Activated naive CD8-positive, alpha-beta T cell treated with anti-CD3 and anti-CD28 coated beads, Interleukin-2, amount 50 U/mL, for 24 hours (primary cell): ENCODE measurements at places on chromosomes 5 and 9.

DNA sequence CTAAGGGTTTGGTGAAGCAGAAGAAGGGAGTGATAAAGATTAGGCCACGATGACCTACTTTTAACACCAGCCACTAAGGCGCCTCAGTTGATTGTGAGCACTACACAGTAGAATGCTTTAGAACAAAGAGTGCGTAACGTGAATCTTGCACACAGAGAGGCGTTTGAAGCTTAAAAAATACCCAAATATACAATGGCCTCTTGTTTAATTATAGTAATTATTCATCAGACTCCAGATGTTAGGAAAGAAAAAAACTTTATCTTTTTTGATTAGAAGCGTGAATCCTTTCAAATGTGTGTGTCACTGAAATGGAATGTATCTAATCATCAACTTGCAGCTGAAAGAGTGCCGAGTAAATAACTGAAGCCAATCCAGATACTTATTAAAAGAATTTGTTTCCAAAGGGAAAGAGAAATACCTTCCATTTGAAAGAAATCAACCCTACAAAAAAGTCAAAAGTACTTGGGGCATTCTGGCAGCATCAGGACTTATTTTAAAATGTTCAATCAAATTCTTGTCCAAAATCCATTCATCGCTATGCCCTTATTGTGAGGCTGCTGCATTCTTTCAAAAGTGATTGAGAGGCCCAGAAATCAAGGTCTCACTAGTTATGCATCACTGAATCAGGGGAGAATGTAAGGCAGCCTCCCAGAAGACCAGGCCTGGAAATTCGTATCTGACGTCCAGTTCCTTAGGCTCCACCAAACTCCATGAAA lies 337.5 kb downstream of the ZNF608 start:
- DNase-seq: no peak

GRCh38 chr5:104599726-104600125 lies 1037.1 kb upstream of the NUDT12 start:
- no peak for DNase-seq

DNA sequence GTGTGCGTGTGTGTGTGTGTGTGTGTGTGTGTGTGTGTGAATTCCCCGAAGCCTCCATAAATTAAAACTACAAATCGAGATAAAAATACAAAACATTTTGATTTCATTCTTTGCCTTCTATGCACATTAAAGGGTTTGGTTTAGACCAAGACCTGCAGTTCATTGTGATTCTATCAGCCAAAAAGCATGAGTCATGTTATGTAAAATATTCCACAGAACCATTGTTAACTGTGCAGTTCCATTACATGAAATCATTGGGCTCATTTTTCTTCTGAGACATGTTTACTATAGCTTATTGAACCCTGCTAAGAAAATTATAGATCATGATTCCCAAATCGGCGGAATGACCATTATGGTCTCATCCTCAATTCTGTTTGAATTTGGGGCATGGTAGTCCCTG lies 11.7 kb downstream of the CAVIN4 start:
- DNase-seq: no peak

DNA sequence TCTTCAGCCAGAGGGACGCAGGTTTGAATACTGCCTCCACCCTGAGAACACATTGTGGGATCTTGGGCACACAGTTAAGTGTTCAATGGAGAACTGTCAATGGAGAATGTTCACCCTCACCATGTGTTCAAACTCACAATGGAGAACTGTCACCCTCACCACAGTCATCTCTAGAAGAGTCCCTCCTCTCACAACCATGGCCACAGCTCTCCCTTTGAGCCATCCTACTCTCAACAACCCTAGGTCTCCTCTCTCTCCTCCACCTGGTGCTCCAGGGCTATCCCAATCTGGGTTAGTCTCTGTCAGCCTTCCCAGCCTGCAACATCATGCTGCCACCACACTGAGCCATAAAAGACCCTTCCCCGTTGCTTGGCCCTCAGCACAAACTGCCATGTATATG lies 36.3 kb upstream of the HAND1 start:
- DNase-seq: no peak

DNA sequence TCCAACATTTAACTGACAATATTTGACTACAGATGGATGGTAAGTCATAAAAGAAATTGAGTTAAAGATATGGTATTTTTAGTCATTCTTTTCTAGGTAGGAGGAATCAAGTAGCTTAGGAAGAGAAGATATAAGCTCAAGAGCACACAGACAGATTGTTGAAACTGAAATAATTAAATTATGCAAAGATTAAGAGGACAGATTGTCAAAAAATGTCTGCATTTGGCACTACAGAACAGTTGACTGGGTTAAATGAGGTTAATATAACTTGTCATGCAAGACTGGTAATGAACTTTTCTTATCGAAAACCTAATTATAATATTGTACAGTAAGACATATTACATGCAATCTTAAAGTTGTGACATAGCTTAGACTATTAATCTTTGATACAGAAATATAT lies 36.3 kb upstream of the TRPM3 start:
- DNase-seq: no peak

DNA sequence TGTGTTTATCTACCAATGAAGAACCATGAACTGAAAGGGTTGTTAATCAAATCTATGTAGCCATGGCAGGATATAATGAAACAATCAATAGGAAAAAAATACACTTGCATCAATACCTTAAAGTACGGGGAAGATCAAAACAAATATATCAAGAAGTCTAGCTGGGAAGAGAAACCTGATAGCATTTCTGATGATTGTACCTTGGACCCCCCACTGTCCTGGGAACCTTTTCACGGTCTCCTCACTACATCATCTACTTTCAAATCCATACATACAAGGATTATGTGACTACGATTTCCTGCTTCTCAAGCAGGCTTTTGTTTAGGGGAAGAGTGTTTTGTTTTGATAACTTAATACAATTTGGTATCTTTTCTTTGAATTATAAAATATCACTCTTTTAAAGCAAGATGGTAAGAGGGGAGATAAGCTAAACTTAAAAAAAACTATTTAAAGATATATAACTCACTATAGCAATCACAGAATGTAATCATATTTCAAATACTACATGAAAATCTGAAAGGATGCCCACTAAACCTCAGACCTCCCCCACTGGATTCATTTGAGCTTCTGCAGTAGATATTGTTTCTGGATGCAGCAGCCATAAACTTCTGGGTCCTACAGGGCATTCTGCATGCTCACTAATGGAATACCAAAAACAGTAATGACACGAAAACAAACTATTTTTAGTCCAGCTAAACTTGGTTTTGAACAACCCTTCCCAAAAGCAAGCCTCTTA lies 8.0 kb downstream of the EBF1 start:
- DNase-seq: no peak

- no peak for DNase-seq
Observed at GRCh38 chr5:159779481-159779880, 136.8 kb upstream of the ADRA1B start.

DNA sequence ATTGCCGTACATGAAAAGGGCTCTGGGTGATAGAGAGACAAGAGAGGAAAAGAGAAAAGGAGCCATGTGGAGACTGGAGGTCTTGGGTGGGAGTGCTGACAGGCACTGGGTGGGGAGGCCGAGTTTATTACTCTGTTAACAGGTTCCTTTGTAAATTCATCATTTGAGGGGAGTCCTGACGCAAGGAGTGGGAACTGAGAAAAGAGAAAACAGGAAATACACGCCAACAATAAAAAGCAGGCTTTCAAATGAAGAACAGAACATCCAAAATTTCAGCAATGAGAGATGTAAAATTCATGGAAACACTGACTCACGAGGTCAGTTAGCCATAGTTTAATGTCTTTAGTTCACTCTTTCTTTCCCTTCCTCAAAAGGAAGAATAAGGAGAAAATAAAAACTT lies 342.8 kb downstream of the TMEM167A start:
- DNase-seq: no peak
